ENCODE measurements at places on chromosomes 1 and 21. TPM values are rescaled to one million over a fixed set of nuclear protein-coding genes. Genes with fewer than 3 reads are reported as not detected.
A peak's percentile ranks its signal among the peaks of the same experiment; 100 is the strongest.

- no peaks in the 10 kb centered on the region for H3K4me1 ChIP-seq
- no peaks in the 10 kb centered on the region for H3K36me3 ChIP-seq
- no peak overlapping the region for H3K4me3 ChIP-seq
- H3K27me3 ChIP-seq: no peaks in the 10 kb centered on the region
- DNase-seq: no peak
- H3K27ac ChIP-seq: no peak overlapping the region
These were observed 154.1 kb downstream of the PHTF1 start for GRCh38 chr1:113605146-113605545.

GRHL3 gene
- not detected for total RNA-seq

SLC35F3 gene
- 0.83 TPM for total RNA-seq

- no peaks in the 10 kb centered on the region for H3K27me3 ChIP-seq
- H3K4me1 ChIP-seq: no peaks in the 10 kb centered on the region
- no peak overlapping the region for H3K27ac ChIP-seq
These were observed 3901.8 kb downstream of the SRGAP2C start for GRCh38 chr1:125086611-125087010.

DNA sequence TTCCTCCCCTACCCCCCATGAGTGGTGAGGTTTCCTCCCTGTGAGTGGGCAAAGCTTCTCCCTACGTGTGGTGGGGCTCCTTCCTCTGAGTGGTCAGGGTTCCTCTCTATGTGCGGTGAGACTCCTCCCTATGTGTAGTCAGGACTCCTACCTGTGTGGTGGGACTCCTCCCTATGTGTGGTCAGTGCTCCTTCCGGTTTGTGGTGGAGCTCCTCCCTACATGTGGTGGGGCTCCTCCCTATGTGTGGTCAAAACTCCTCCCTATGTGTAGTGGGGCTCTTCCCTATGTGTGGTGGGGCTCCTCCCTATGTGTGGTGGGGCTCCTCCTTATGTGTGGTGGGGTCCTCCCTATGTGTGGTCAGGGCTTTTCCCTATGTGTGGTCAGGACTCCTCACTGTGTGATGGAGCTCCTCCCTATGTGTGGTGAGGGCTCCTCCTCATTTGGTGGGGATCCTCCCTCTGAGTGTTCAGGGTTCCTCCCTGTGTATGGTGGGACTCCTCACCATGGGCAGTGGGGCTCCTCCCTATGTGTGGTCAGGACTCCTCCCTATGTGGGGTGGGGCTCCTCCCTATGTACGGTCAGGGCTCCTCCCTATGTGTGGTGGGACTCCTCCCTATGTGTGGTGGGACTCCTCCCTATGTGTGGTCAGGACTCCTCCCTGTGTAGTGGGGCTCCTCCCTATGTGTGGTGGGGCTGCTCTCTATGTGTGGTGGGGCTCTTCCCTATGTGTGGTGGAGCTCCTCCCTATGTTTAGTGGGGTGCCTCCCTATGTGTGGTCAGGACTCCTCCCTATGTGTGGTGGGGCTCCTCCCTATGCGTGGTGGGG lies 29.1 kb downstream of the PRSS38 start:
- H3K4me1 ChIP-seq: no peaks in the 10 kb centered on the region
- H3K27ac ChIP-seq: no peak overlapping the region
- H3K27me3 ChIP-seq: no peaks in the 10 kb centered on the region
- no peak for DNase-seq
- H3K36me3 ChIP-seq: no peaks in the 10 kb centered on the region

DNA sequence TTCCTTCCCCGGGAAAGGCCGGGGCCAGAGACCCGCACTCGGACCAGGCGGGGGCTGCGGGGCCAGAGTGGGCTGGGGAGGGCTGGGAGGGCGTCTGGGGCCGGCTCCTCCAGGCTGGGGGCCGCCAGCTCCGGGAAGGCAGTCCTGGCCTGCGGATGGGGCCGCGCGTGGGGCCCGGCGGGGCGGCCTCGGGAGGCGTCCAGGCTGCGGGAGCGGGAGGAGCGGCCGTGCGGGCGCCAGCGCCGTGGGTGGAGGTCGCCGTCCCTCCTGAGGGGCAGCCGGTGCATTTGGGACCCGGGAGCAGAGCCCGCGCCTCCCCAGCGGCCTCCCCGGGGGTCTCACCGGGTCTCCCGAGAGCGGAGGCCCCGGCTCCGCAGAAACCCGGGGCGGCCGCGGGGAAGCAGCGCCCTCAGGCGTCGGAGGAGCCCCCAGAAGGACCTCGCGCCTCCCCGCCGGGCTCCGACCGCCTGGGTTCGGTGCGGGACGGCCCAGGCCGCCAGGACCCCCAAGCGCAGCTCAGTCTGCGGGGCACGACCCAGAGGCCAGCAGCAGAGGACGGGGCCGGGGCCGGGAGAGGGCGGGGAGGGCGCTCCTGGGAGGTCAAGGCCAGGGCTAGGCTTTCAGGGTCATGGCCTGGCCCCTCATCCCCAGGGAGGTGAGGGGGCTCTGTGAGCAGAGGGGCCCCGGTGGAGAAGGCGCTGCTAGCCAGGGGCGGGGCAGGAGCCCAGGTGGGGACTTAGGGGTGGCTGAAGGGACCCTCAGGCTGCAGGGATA lies 7.2 kb upstream of the SLX9 start:
- DNase-seq: peak; percentile 58
- H3K36me3 ChIP-seq: no peaks in the 10 kb centered on the region
- H3K4me1 ChIP-seq: peaks cover 36% of the 10 kb centered on the region
- H3K4me3 ChIP-seq: peak overlapping the region; percentile 55

- no peak overlapping the region for H3K27ac ChIP-seq
- H3K27me3 ChIP-seq: no peaks in the 10 kb centered on the region
- peak; percentile 24 for DNase-seq
- H3K4me1 ChIP-seq: peaks cover 3% of the 10 kb centered on the region
- H3K36me3 ChIP-seq: peaks cover 4% of the 10 kb centered on the region
These were observed 5.4 kb upstream of the NBPF1 start for GRCh38 chr1:16618719-16619118.

TNFSF18 gene
- total RNA-seq: not detected

DNA sequence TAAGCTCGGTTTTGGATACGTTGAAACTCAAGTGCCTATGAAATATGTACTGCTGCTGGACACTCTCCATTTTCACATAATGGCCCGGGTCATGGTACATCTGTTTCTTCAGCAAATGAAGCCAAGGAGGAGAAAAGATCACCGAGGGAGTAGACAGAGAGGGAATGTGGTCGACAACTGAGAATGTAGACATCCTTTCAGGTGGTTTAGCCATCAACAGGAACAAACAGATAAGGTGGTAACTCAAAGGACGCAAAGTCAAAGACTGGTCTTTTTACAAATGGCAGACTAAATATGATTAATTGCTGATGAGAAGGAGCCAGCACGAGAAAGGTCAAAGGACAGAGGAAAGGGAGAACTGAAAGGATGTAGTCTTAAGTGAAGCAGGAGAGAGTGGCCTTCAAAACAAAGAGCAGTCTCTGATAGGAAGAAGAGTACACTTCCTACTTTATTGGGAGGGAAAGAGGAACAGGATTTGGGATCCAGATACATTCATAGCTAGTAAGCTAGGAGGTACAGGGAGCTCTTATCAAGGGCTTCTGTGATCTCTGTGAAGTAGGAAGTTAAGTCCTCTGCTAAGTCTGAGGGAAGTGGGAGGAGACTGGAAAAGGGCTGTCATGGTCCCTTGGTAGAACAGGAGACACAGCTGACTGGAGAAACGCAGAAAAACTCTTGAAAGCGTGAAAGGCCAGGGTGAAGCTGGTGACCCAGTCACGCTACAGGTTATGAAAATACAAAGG lies 28.3 kb downstream of the NUP133 start:
- no peak for DNase-seq
- H3K36me3 ChIP-seq: peaks cover 43% of the 10 kb centered on the region
- no peaks in the 10 kb centered on the region for H3K27me3 ChIP-seq
- H3K4me1 ChIP-seq: no peaks in the 10 kb centered on the region
- H3K4me3 ChIP-seq: no peak overlapping the region

DNA sequence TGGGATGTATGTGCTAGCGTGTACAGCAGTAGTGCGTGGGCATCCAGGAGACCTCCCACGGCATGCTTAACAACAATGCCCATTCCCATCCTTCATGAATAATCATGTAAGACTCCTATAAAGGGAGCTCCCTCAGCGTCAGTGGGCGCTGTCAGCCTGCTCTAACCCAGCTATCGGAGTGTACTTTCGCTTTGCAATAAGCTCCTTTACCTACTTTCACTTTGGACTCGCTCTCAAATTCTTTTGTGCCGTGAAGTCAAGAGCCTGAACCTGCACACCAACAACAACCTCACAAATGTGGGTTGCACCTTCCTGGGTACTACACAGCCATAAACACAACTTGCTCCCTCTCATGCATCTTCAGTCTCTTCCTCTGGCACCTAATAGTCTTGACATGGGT lies 114.8 kb upstream of the PAXBP1 start:
- H3K4me1 ChIP-seq: no peaks in the 10 kb centered on the region
- no peak overlapping the region for H3K4me3 ChIP-seq
- no peaks in the 10 kb centered on the region for H3K27me3 ChIP-seq
- no peaks in the 10 kb centered on the region for H3K36me3 ChIP-seq

PKNOX1 gene
- 11.4 TPM for total RNA-seq

DNA sequence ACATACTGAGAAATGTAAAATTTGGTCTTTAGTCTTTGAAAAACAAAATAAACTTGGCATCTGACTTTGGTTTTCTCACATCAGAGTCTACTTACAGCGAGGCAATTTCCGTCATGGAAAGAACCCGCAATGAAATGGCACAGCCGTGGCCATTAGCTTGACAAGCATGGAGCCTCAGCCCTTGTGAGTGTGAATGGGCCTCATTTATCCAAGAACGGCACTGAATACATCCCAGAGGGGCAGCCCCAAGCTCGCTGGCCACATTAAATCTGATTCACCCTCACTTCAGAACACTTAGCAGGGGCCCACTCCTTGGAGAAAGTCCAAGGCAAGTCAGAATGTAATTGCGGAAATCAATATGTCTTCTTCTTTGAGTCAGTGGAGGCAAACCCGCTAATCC lies 64.8 kb downstream of the ERG start:
- no peak overlapping the region for H3K4me3 ChIP-seq
- DNase-seq: no peak
- no peaks in the 10 kb centered on the region for H3K36me3 ChIP-seq
- H3K4me1 ChIP-seq: peaks cover 2% of the 10 kb centered on the region

GRCh38 chr1:31607360-31607759 lies 10.1 kb upstream of the HCRTR1 start:
- no peaks in the 10 kb centered on the region for H3K4me1 ChIP-seq
- H3K27me3 ChIP-seq: no peaks in the 10 kb centered on the region
- H3K4me3 ChIP-seq: no peak overlapping the region
- H3K36me3 ChIP-seq: no peaks in the 10 kb centered on the region
- no peak for DNase-seq

Data from upper lobe of left lung (tissue), 6 donors.